ENCODE measurements at places on chromosomes 2 and 18. TPM values are rescaled to one million over a fixed set of nuclear protein-coding genes. Genes with fewer than 3 reads are reported as not detected.

The CPS1 gene
- 21.6 TPM for polyA plus RNA-seq

The GKN2 gene
- not detected for polyA plus RNA-seq

The TMEM200C gene
- polyA plus RNA-seq: 1.7 TPM

DNA sequence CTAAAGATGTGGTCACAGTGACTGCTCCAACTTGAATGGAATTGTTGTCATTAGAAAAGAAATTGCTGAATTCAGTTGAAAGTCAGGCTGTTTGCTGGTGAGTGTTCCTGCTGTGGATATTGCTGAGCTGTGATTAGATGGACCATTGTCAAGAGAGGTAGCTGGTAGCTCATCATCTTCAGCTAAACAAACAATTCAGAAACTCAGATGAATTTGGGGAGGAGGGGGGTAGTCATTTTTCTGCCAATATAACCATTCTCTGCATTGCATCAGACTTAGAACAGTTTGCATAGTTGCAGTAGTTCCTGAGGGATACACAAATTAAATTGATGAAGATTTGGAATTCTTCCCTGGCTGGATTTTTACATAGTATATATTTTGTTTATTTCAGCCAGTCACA, 108.3 kb downstream of the MTCL1 start:
- no peak for DNase-seq

- DNase-seq: no peak
Measured at GRCh38 chr18:6537475-6537874, 122.8 kb upstream of the L3MBTL4 start.

GRCh38 chr2:84741182-84741822, 139.6 kb downstream of the TRABD2A start:
- no peak for DNase-seq

DNA sequence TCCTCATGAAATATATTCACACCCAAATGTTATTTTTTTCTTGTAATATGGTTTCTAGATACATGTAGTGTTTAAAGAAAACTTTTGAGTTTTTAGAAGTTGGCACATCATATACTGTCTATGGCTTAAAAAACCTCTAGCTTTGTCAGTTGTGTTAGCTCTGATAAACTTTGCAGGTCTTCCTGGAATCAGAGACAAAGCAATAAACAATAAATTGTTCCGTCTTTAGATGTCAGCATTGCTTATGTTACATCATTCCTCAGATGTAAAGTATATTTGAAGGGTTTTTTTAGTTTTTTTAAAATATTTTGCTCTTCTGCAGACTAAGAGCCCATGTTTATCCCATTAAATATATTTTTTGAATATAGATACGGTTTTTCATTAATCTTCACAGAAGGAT, 145.1 kb downstream of the GPD2 start:
- DNase-seq: no peak

- DNase-seq: no peak
Measured at GRCh38 chr18:37364237-37364636, 201.4 kb downstream of the CELF4 start.

- DNase-seq: no peak
Measured at GRCh38 chr2:64453770-64454385, at the start of gene LGALSL. TSS of gene LGALSL (plus strand) at chr2:64454162. CDS start at chr2:64454546, 384 bp downstream.

DNA sequence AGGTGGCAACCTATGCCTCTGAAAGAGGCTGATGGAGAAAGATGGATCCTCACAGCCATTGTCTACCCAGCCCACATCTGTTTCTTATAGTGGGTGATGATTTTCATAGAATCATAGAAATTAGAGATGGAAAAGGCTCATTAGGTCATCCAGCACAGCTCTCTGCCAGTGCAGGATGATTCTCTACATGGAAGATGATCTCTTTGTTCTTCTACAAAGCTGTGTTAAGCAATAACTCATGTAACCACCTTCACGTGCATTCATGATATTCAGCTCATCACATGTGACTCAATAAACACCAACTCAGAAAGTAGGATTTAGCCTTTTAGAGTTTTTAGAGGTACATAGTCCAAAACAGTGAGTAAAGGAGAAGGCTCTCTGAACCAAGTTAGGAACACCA, 539.4 kb upstream of the ID2 start:
- no peak for DNase-seq

- DNase-seq: no peak
Measured at GRCh38 chr2:205176546-205176945, 505.8 kb upstream of the NRP2 start.

DNA sequence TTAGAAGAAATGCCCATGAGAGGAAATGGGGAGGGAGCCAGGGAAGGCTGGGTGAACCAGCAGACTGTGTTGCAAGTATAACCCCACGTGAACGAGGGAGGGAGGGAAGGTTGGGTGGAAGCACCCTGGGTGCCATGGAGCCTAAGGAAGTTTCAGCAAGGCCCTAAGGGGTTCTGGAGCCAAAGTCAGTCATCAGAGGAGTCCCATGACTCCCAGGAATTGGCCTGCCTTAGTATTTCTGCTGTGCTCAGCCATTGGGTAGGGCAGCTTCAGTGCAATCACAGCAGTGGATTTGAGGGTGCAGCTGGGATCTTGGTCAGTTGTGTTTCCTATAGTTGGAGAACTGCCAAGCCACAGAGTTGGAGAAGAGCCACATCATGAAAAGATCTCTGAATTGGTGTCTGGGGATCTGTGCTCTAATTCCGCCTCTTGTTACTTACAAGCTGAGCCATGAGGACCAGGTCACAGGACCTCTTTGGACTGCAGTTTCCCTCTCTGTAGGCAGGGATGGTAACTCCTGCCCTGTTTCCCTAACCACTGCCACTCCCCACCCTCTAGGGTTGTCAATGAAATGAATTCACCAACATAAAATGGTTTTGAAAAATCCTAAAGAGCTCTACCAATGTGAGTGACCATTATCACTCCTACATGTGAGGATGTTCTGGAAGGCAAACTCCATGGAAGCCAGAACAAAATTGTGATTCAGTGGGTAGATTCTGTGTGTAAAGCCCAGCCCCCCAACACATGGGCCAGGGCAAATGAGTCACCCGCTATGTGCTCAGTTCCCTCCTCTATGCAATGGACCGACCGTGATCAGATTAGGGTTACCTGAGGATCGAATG, 108.9 kb downstream of the CLIP4 start:
- DNase-seq: peak; percentile 11

DNA sequence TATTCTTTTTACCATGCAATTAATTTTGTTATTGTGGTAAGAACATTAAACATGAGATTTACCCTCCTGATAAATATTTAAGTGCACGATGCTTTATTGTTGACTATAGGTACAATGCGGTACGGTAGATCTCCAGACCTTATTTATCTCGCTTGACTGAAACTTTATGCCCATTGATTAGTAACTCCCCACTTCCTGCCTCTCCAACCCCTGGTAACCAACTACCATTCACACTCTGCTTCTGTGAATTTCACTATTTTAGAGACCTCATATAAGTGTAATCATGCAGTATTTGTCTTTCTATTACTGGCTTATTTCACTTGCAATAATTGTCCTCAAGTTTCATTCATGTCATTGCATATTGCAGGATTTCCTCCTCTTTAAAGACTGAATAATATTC, 195.7 kb upstream of the ID2 start:
- no peak for DNase-seq

DNA sequence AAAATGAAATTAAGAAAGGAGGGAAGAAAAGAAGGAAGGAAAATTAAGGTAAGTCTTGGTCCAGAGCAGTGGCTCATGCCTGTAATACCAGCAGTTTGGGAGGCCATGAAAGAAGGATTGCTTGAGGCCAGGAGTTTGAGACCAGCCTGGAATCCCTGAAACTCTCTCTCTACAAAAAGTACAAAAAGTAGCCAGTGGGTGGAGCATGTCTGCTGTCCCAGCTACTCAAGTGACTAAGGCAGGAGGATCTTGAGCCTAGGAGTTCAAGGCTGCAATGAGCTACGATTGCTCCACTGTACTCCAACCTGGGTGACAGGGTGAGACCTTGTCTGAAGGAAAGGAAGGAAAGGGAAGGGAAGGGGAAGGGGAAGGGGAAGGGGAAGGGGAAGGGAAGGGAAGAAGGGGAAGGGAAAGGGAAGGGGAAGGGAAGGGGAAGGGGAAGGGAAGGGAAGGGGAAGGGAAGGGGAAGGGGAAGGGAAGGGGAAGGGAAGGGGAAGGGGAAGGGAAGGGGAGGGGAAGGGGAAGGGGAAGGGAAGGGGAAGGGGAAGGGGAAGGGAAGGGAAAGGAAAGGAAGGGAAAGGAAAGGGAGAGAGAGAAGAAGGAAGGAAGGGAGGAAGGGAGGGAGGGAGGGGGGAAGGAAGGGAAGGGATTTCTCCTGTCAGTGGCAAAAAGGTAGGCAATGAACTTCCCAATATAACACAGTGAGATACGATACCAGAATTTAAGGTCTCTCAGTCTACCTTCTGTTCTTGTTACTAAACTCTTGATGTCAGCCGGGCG, 412.8 kb downstream of the CMPK2 start:
- no peak for DNase-seq

- no peak for DNase-seq
Measured at GRCh38 chr18:62596145-62597005, 73.5 kb downstream of the ZCCHC2 start.

- DNase-seq: no peak
Measured at GRCh38 chr2:136381245-136381644, 263.3 kb upstream of the CXCR4 start.

GRCh38 chr2:176852667-176853066, 359.9 kb upstream of the HNRNPA3 start:
- no peak for DNase-seq
